ENCODE measurements at places on chromosomes 4 and X.

DNA sequence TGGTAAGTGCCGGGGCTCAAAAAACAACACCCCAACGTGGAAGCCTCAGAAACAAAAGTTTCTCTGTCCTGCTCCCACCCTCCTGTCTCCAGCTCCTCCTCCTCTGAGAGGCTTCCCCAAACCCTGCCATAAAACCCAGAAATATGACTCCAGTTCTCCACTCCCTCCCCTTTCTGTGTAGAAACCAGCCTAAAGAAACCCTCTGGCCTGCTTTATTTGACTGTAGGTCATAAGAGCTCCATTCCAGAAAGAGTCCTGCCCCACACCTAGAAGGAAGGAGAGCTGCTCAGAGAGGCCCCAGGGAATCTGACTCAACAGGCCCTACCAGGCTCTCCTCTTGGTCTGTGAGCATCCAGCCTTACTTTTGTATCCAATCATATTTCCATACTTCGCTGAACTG lies 872 bp upstream of the S100P start:
- no peak for DNase-seq

- DNase-seq, result peak; percentile 55
Measured at GRCh38 chrX:154748712-154749339, 2.1 kb downstream of the GAB3 start.

DNA sequence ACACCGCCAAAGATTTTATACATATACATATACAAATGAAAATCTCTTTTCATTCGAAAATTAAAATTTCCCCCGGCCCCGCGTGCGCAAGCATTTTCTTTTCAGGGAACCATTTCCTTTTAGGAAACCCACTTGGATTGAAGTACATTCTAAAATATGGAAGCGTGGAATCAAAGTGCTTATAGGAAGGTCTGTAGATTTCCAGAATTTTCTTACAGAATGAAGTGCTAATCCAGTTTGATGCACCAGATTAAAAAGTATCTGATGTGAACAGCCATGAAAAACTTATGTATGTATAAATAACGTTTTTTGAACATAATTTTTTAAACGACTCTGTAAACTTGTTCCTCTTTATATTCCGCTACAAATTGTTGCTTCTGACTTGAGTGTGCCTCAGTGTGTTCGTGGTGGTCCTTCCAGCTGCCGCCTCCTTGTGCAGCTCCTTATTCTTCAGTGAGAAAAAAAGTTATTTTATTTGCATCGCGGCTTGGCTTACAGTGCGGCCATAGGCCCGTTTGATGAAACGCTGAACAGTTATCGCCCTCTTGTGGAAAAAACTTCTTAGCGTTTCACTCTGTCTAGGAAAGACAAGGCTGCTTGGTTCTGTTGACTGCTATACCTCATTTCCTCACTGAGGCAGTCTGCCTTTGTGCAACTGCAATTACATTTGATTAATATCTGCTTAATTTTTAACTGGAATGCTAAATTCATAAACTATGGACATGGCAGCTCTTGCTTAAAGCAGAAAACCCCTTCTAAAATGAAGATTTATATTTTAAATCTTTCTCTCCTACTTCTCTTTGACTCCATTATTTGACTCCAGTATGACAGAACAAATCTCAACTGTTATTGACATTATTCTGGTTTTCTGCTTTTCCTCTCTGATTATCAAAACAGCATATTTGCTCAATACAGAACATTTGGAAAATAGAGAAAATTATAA lies 4.7 kb upstream of the NKX6-1 start:
- no peak for DNase-seq

GRCh38 chrX:96907516-96908272 lies 24.0 kb downstream of the RPA4 start:
- no peak for DNase-seq

- DNase-seq, result no peak
Measured at GRCh38 chr4:76607266-76607799, 172.3 kb downstream of the SHROOM3 start.

All from right hindlimb (tissue), 1 donor.